Ovary (tissue), 10 donors: ENCODE measurements at places on chromosomes 7 and 10. TPM values are rescaled to one million over a fixed set of nuclear protein-coding genes. Genes with fewer than 3 reads are reported as not detected.

The OR9A2 gene
- total RNA-seq = 0.22 TPM

The TRRAP gene
- 29.3 TPM for total RNA-seq

The BMPR1A gene
- 29.1 TPM for total RNA-seq

GRCh38 chr10:69458430-69459100 lies 7.3 kb downstream of the TSPAN15 start:
- DNase-seq = no peak

DNA sequence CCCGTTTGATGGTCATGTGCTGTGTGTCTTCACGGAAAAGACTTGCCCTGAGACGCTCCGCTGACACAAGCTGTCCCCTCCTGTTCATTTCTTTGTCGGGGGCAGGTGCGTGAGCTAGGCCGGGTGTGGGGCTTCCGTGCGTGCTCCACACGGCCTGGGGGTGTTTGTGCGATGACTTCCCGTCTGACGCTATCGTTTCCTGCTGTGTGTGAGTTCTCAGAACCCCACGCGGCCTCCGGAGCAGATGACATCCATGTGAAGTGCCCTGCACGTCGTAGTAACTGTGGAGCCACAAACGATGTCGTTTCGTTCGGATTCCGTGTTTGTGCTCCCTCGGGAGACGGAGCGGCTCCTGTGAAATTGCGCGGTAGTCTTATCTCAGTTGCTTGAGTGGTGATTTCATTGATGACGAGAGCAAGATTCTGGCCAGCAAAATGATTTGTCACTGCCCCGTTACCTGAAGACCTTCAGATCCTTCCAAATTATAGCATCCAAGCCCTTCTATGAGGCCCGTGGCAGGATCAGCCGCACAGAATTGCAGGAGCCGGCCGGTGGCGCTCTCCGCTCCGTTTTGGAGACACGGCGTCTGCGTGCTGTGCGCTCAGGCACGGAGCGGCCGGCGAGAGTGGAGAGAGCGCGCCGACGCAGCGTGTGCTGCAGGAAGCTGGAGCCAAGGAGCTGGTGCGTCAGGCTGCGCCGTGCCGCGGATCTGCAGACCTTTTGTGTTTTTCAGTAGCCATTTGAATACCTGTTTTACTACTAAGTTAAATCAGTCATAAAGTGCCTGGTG lies 94.9 kb downstream of the NKX6-2 start:
- no peak for DNase-seq

GRCh38 chr7:77464589-77464988 lies 48.4 kb upstream of the GSAP start:
- DNase-seq = no peak

DNA sequence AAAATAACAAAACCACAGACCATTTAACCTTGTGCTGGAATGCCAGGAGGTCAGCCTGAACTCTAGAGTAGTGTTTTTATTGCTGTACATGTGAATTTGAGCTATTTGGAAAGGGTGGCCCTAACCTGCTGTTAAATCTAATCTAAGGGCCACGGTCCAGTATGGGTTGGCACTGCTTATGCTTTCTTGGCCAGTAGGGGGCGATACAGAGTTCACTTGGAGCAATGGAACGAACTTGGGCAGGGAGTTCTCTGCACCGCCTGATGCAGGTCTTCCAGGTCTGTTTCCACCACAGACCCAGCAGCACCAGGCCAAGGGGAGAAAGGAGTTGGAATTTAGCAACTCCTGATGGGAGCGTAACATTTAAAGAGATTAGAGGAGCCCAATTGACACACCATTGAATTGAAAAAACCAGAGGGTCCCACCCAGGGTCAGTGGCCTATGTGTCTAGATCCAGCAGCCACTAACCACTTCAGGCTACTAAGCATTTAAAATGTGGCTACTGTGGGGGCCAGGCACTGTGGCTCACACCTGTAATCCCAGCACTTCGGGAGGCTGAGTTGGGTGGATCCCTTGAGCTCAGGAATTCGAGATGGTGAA lies 75.7 kb upstream of the EFCAB10 start:
- DNase-seq = no peak
